Tibial artery (tissue), 4 donors: ENCODE measurements at places on chromosomes 7 and 10.

GRCh38 chr10:132652936-132653590 is 115.5 kb downstream of the INPP5A start:
- DNase-seq: peak; percentile 60
- no peak overlapping the region for H3K4me3 ChIP-seq
- no peak overlapping the region for H3K27ac ChIP-seq
- H3K36me3 ChIP-seq: peaks cover 21% of the 10 kb centered on the region

- H3K27ac ChIP-seq: no peak overlapping the region
- no peak for DNase-seq
- no peak overlapping the region for H3K4me3 ChIP-seq
- no peaks in the 10 kb centered on the region for H3K36me3 ChIP-seq
- no peaks in the 10 kb centered on the region for H3K4me1 ChIP-seq
Measured at GRCh38 chr7:25521236-25521635, 292.9 kb upstream of the NPVF start.

DNA sequence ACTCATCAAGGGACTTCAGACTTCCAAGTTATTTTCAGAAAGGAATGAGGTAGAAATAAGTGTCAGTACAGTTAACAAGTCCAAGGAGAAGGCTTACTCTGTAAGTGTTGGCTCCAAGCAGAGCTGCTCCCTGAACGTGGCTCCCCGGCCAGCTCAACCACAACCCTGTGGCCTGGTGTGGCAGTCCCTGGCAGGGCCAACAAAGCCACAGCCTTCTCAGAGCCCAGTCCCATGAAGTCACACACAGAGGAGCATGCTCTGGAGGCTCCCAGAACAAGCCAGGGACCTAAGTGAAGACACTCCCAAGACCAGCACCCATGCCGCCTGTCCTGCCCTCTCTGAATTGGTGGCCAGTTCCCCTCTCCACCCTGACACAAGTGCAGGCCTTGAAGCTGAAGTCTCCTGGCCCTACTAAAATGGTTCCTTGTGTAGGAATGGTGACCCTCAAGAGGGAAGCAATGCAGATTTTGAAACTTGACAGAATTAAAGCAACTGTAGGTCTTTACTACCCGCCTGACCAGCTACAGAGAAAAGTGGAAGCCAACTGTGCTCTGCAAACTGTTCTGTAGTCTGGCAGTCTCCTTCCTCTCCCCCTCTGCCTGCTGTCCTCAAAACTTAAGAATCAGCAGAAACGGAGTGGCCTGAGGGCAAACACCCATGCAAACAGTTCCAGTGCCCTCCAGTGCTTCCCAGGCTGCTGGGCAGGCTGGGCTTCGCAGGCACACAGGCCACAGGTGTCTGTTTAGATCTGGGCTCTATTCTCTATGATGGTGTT is 51.1 kb downstream of the NOD1 start:
- no peak overlapping the region for H3K4me3 ChIP-seq
- no peaks in the 10 kb centered on the region for H3K27me3 ChIP-seq
- no peak overlapping the region for H3K27ac ChIP-seq
- H3K4me1 ChIP-seq: peaks cover 9% of the 10 kb centered on the region
- no peak for DNase-seq
- H3K36me3 ChIP-seq: peaks cover 45% of the 10 kb centered on the region

GRCh38 chr7:119270045-119270464 is 1002.9 kb upstream of the KCND2 start:
- no peak overlapping the region for H3K4me3 ChIP-seq
- H3K27ac ChIP-seq: no peak overlapping the region
- H3K27me3 ChIP-seq: no peaks in the 10 kb centered on the region
- no peaks in the 10 kb centered on the region for H3K36me3 ChIP-seq

DNA sequence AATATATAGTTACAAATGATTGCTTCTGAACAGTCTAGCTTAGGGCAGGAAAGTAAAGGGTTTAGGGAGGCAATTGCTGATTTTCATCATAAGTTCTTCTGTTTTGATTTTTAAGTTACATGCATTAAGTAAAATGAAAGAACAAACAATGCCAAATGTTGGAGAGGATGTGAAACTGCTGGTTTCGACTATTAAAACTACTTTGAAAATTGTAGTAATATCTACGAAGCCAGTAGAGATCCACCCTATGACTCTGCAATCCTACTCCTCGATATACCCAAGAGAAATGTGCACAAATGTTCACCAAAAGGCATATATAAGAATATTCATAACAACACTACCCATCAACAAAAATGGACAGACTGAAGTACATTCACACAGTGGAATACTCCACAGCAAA is 24.3 kb downstream of the PDZD8 start:
- no peak overlapping the region for H3K27ac ChIP-seq
- no peaks in the 10 kb centered on the region for H3K36me3 ChIP-seq
- no peaks in the 10 kb centered on the region for H3K27me3 ChIP-seq
- no peaks in the 10 kb centered on the region for H3K4me1 ChIP-seq

DNA sequence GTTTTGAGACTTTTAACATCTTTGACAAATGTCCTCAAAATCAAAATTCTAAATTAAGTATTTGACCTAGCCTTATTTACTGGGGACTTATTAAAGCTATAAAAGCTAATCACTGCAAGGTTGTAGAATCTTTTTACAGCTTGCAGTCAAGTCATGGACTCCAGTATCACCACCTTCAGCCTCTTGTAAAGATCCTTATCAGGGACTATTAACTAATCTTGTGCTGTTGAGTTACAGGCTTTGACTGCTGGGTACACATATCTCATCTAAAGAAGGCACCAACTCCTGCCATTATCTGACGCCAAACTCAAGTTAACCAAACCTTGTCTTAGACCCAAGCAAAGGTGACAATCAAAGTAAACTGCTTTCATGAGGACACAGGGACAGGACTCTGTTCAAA is 621.0 kb upstream of the IGFBP3 start:
- no peaks in the 10 kb centered on the region for H3K27me3 ChIP-seq
- H3K4me1 ChIP-seq: peaks cover 12% of the 10 kb centered on the region
- no peak for DNase-seq
- no peak overlapping the region for H3K27ac ChIP-seq
- H3K4me3 ChIP-seq: no peak overlapping the region

DNA sequence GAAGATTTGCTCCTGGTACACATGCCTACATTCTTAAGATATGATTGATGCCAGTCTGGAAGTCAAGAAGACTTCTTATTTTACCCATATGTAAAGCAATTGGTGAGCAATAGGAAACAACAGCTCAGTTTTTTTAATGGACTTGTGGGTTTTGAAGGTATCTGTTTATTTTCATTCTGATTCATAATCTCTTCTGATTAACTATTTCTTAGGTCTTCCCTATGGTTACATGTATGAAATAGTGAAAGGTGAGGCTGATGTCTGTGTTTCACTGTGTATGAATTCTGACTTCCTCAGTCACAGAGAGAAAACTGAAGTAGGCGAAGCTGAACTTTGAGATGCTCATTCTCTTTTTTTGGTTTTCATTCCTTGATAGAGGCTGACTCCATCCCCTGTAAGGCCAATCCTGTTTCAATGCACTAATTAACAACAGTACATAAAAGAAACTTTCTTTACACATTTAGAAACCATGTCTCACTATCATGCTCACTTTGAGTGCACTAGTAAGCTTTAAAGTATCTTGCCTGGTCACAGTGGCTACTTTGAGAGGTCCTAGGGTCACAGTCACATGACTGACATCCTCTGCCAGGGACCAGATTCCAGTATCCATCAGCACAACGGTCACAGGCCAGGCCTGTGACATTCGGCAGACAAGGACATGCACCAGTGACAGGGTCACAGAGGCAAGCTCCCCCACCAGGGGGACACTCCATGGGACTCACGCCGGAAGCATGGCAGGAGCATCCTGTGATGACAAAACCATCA is 59.5 kb upstream of the LAMB1 start:
- no peak overlapping the region for H3K4me3 ChIP-seq
- no peak for DNase-seq
- no peaks in the 10 kb centered on the region for H3K36me3 ChIP-seq
- no peaks in the 10 kb centered on the region for H3K4me1 ChIP-seq
- H3K27me3 ChIP-seq: no peaks in the 10 kb centered on the region

DNA sequence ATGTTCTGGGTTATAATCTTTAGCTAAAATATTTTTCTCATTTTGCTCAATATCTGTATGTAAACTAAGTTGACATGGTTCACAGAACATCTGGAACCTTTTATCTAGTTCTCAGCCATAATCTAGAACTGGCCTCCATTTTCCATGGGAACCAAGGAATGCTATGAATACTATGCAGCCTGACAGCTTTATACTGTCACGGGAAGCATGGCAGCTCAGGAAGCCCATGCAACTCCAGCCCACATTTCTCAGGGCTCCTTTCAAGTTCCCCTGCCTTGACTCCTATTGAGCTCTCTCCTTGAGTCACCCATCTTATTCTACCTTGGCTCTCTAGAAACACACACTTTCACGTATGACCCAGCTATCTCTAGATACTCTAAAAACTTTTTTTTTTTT is 36.6 kb upstream of the PRKAR2B start:
- H3K4me1 ChIP-seq: no peaks in the 10 kb centered on the region
- H3K27ac ChIP-seq: no peak overlapping the region
- H3K4me3 ChIP-seq: no peak overlapping the region
- no peaks in the 10 kb centered on the region for H3K27me3 ChIP-seq

DNA sequence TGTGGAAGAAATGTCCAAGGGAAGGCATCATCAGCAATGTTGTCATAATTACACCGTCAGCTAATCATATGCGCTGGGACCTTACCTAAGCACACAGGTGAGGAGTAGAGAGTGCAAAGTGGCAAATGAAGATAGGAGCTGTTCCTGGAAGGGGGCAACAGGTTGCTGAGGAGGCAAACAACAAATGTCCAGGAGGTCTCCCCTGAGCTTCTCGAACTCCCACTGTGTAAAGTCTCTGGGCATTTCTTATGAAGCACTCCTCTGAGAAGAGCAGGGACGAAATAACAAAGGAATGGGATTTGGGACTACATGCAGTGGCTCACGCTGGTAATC is 152.5 kb downstream of the DOCK4 start:
- no peaks in the 10 kb centered on the region for H3K36me3 ChIP-seq
- no peaks in the 10 kb centered on the region for H3K4me1 ChIP-seq
- DNase-seq: no peak
- H3K4me3 ChIP-seq: no peak overlapping the region
- no peak overlapping the region for H3K27ac ChIP-seq

DNA sequence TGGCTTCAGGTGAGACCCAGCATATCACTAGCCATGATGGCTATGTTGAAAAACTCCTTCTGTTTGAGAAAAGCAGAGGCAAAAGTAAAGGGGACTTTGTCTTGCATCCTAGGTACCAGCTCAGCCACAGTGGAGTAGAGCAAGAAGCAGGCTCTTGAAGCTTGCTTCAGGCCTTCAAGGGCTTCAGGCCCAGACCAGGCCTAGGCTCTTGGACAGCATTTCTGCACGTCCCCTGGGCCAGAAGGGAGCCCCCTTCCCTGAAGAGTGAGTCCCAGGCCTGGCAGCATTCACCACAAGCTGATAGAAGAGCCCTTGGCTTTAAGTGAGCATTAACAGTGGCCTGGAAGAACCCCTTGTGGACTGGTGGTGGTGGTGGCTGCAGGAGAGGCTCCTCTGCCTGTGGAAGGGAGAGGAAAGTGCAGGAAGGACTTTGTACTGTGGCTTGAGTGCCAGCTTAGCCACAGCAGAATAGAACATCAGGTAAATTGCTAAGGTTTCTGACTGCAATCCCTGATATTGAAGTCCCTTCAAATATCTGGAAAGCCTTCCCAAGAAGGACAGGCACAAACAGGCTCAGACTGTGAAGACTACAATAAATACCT is 28.1 kb upstream of the FAM171A1 start:
- no peaks in the 10 kb centered on the region for H3K4me1 ChIP-seq
- no peak overlapping the region for H3K4me3 ChIP-seq
- no peaks in the 10 kb centered on the region for H3K27me3 ChIP-seq
- H3K27ac ChIP-seq: no peak overlapping the region

DNA sequence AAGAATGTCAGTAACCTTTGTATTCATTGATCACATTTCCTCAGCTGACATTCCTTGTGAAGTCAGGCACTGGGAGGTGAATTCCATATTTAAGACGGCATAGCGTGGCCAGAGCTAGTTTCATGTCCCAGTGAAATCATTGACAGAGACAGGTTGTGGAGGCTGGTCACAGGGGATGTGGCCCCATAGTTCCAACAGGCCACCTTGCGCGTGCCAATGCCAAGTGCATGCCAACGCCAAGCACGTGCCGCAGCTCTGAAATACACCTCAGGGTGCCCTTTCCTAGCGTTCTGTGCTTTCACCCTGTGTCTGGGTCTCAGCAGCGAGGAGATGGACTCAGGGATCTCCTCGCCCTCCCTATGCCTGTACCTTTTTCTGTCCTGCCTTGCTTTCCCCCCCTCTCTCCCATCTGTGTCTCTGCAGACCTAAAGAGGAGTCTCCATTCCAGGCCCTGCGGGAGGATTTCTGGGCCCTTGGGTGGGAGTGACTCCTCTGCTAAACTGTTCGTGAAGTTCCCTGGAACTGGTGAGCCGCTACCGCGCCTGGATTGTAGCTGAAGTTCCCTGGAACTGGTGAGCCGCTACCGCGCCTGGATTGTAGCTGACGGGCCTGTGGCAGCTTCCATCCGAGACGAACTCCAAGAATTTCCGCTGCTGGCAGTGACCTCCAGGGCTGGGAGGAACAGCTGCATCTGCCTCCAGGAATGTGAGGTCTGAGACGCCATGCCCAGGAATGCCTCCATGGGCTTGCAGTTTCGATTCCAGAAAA is 19.7 kb downstream of the AQP1 start:
- no peaks in the 10 kb centered on the region for H3K4me1 ChIP-seq
- H3K27ac ChIP-seq: no peak overlapping the region
- DNase-seq: peak; percentile 38
- H3K36me3 ChIP-seq: peaks cover 13% of the 10 kb centered on the region

- DNase-seq: no peak
- H3K36me3 ChIP-seq: no peaks in the 10 kb centered on the region
- no peak overlapping the region for H3K27ac ChIP-seq
- no peak overlapping the region for H3K4me3 ChIP-seq
- no peaks in the 10 kb centered on the region for H3K4me1 ChIP-seq
Measured at GRCh38 chr10:111762114-111762513, 421.5 kb downstream of the GPAM start.

DNA sequence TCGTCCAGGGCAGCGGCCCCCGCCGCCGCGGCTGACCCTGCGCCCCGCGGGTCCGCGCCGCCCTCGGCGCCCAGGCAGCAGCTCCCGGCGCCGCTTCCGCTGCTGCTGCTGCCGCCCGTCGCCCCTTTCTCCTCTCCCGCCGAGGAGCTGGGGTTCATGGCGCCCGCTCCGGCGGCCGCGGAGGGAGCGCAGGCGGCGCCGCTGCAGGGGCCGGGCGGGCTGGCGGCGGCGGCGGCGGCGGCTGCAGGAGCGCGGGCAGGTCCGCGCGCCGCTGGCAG is 286 bp downstream of the DGKI start:
- H3K4me3 ChIP-seq: peak overlapping the region; percentile 56
- DNase-seq: no peak
- H3K36me3 ChIP-seq: no peaks in the 10 kb centered on the region
- peaks cover 10% of the 10 kb centered on the region for H3K4me1 ChIP-seq
- H3K27ac ChIP-seq: no peak overlapping the region
- no peaks in the 10 kb centered on the region for H3K27me3 ChIP-seq
